ENCODE measurements at places on chromosomes 6 and 20.

- DNase-seq, result no peak
These were observed 458.3 kb upstream of the MAP3K7 start for GRCh38 chr6:91045161-91045560.

DNA sequence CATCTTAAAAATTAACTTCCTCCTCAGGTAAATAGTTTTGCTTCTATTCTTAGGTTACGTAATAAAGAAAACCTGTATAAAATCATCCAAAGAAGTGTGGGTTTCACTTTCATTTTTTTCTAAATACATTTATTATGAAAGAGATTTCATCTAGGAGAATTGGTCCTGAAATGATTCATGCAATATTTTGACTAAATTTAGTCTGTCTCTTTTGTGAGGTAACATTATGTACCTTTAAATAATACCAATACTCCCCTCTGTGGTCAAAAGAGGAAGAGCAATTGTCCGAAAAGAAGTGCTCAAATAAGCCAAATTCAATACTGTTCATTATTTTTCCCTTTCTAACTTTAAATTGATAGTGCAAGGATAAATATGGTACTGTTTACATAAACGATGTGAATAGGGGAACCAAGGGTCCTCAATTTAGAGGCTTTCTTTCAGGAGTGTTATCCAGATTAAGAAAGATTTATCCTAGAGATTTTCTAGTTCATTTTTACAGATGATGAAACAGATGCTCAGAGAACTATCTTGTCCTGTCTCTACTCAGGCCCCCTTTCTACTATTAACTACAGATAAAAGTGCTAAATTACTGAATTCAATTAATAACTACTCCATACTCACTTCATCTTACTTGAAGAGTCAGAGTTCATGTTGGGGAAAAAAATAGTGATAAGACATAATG lies 26.2 kb downstream of the CYP39A1 start:
- DNase-seq, result no peak

GRCh38 chr6:11409371-11409770 lies 128.2 kb upstream of the TMEM170B start:
- DNase-seq, result no peak

DNA sequence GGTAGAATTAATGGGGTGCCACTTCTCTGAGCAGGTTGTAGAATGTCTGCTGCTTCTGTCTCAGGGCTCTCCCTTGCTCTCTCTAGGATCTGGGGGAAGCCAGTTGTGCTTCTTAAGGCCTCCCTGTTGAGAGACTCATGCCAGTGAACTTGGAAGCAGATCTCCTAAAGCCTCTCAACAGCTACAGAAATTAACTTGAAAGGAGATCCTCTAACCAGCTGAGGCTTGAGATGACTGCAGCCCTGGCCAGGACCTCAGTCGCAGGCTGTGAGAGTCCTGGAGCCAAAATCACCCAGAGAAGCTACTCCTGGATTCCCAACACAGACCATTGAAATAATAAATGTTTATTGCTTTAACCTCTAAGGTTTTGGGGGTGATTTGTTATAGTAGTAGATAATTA lies 180.2 kb upstream of the MARCKS start:
- DNase-seq, result no peak

DNA sequence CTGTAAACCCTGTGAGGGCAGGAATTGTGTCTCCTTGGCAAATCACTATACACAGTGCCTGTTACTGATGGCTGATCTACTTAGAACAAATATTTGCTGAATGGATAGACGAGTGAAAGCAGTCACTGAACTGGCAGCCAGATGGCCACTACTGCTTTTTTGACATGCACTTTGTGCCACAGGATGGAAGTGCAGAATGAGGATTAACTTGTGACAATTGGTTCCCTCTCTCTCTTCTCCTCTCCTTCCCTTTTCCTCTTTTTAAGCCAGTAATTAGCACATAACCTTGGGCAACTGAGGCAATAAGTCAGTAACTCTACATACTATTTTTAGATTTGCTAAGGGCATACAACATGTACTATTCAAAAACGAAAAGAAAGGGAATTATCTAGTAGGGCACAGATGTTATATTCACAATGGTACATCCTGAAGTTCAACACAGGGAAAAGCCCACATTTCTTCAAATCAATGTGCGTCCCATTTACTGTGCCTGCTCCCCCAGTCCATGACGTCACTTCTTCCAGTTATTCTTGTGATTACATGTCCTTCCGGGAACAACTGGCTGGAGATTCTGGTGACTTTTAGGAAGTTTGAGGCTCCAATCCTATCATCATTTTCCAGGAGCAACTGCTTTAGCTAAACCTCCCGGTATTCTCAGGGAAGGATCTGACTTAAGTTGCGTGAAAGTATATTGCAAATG lies 17.0 kb upstream of the RPS6KA2 start:
- no peak for DNase-seq

GRCh38 chr6:13139119-13139518 lies 189.2 kb downstream of the TBC1D7 start:
- DNase-seq, result no peak

GRCh38 chr6:106509420-106510089 lies 119.7 kb downstream of the RTN4IP1 start:
- DNase-seq, result no peak

DNA sequence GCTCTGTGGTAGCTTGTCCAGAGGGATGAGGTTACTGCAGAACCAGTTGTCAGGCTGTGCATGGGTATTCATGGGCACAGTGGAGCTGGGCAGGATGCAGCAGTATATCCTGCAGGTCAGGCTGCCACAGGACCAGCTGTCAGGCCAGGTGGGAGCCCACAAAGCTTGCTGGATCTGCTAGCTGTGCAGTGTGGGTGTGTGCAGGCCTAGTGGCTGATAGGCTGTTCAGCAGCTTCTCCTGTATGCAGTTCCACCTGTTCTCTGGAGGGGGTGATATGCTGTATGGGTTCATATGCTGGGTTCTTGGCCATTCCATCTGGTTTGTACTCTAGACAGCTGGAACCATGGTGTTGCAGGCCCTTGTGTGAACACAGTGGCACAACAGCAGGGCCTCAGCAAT lies 40.6 kb upstream of the TPD52L1 start:
- DNase-seq, result no peak

- DNase-seq, result no peak
These were observed 355.0 kb upstream of the MAP3K7 start for GRCh38 chr6:90941885-90942284.

DNA sequence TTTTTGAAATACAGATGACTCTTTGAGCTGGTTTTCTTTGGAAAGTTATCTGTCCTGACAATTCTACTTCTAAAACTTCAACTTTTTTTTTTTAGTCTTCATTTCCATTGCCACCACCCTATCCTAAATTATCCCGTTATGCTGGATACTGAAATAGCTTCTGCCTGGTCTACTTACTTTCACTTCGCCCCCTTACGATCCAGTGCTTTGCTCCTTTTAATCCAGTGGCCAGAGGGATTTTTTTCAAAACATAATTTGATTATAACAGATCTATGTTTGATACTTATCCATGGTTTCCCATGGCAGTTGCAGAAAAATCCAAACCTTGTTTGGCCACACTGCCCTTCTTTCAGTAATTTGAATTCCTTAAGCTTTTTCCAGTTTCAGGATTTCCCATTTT lies 27.4 kb downstream of the ASXL1 start:
- DNase-seq, result no peak

Data from stimulated activated CD4-positive, alpha-beta T cell treated with anti-CD3 and anti-CD28 coated beads, Interleukin-2, amount 100 ng/mL, for 48 hours (primary cell).